Tongue (tissue), 3 donors: ENCODE measurements at places on chromosomes 5 and 9.
A peak's percentile ranks its signal among the peaks of the same experiment; 100 is the strongest.

- no peak for DNase-seq
These were observed 18.1 kb downstream of the LRRC70 start for GRCh38 chr5:62596691-62597090.

DNA sequence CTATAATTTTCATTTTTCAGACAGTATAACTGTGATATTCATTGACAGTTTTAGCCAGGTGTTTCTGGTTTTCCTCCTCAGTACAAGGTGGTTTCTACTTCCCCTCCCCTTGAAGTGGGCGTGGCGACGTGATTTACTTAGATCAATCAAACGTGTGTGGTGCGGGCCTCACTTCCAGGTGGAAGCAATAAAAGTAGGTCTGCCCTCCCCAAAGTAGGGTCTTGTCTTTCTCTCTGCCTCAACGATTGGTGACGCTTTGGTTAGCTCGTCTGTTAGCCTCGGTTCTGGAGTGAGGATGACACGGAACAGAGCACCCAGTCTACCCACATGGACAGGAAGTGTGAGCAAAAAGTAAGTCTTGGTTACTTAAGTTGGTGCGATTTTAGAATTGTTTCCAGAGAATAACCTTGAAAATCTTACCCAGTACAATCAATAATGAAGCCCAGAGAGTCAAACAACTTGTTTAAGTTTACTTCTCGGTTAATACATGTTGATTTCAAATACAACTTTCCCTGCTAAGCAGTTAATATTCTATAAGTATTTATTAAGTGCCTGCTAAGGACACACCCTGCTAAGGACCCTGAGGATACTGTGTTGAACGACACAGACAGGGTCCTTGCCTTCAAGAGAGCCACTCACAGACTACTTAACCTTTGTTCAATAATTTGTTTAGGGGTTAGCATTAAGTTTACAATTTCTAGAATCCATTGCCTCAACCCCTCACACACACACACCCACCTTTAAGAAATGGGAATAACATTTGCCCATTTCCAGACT, 48.4 kb downstream of the COX7C start:
- DNase-seq = no peak

- peak; percentile 61 for DNase-seq
These were observed 125.8 kb downstream of the PDE4D start for GRCh38 chr5:59767681-59768151.

DNA sequence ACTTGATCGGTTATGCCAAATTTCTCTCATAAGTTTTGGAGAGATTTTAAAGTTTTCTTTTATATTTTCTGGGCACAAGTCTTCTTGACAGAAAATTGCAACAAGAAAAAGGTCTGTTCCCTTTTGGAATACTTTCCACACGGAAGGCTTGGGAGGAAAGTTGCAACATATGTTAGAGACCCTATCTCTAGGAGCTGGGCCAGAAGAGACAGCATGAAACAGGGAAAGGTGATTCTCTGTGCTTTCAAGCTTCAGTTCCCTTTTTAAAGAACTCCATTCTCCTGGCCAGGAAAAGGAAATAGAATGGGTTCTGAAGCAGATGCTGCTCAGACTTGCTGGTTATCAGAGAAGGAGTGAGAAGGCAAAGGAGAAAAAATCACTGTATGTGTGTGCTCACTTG, 368.3 kb downstream of the SPATA31D1 start:
- DNase-seq = no peak

GRCh38 chr9:89496645-89497256, 1.2 kb downstream of the SEMA4D start:
- peak; percentile 42 for DNase-seq

DNA sequence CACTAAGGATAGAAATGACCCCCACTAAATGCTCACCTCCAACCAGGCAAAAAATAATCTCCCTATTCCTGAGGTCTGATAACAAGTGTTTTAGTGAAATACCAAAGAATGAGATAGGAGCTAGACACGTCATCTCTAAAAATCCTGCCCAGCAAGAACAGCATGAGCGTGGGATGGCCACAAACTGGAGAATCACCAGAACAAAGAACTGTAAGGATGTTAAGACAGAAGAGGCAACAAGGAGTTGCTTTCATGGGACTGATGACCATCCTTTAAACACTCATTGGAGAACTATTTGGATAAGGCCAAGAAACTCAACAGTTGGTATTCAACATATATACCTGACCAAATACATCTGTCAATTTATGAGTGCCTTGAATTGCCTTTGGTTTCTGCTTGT, 113.7 kb downstream of the RASEF start:
- no peak for DNase-seq

- DNase-seq = peak; percentile 65
These were observed 65.9 kb downstream of the CWC27 start for GRCh38 chr5:64834611-64835010.

DNA sequence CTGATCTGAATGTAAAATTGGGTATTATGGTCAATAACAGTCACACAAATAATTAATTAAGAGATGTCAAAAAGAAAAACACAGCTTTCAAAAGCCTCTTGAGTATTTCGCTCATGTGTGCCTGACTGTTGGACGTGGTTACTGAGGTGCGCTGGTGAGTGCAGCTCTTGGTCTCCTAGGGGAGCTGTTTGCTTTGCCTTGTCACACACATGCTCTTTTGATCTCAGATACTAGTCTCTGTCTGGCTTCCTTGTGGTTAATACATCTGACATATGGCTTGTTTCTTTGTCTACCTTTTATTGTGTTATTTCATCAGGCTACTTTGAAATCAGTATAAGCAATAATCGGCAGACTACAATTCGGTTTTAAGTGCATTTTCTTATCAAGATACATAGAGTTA, 51.5 kb downstream of the PCSK1 start:
- DNase-seq = no peak

GRCh38 chr9:22117511-22118384, 108.6 kb upstream of the CDKN2B start:
- DNase-seq = no peak

GRCh38 chr5:7087719-7088297, 308.1 kb upstream of the ADCY2 start:
- no peak for DNase-seq

DNA sequence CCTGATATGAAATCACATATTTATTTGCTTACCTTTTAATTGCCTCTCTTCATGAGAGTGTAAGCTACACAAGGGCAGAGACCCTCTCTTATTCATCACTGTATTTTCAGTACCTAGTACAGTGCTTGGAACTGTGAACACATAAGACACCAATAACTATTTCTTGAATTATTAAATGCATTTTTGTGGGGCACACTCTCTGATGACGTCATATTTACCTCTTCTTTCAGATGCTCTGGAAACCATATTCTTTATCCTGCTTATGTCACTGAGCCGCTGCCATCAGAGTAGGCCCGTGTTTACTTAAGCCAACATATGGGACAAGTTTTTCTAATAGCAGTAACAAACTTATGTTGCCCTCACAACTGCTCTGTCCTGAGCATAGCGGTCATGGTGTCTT, 266.5 kb downstream of the ELAVL2 start:
- no peak for DNase-seq

- no peak for DNase-seq
These were observed 56.9 kb downstream of the AHRR start for GRCh38 chr5:378301-378891.

DNA sequence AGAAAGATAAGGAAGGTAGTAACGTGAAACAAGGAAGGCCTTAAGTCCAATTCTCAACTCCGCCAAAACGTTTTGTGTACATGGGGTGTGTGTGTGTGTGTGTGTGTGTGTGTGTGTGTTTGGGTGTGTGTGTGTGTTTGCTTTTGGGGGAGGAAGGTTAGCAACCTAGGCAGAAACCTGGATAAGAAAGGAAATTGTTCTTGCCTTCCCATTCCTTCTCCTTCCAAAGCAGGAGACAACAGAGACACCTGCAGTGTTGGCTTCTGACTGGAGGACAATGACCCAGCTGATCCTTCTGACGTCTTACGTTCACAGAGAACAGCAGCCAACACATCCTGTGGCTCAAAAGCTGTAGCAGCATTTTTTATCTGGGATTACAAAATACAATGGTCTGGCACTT, 4.1 kb upstream of the CCNG1 start:
- no peak for DNase-seq

GRCh38 chr5:108143581-108143980, 238.3 kb downstream of the FBXL17 start:
- no peak for DNase-seq

GRCh38 chr5:79030663-79031484, 38.6 kb downstream of the DMGDH start:
- no peak for DNase-seq
